ENCODE measurements at places on chromosomes 5 and 9. TPM values are rescaled to one million over a fixed set of nuclear protein-coding genes. Genes with fewer than 3 reads are reported as not detected.

Gene HACD4
- total RNA-seq: 0.59 TPM

Gene FOXD4L3
- not detected for total RNA-seq

DNA sequence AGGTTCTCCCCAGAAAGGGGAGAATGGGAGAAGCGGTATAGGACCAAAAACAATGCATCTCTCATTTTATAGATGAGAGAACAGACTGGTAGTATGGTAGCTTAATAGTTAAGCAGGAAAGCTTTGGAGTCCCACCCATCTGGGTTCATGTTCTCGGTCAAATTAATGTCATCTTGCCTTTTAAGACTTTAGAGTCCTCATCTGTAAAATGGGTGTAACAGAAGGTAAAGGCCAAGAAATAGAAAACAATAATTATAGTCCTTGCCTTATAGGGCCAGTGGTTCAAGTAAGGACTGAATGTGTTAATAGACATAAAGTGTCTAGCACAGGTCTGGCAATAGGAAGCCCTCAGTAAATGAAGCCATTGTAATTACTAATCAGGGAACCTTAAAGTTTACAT lies 16.4 kb downstream of the SMIM3 start:
- H3K27me3 ChIP-seq: no peaks in the 10 kb centered on the region
- no peak for DNase-seq
- H3K36me3 ChIP-seq: peaks cover 21% of the 10 kb centered on the region
- no peak overlapping the region for H3K4me3 ChIP-seq
- no peaks in the 10 kb centered on the region for H3K4me1 ChIP-seq

- no peaks in the 10 kb centered on the region for H3K36me3 ChIP-seq
- H3K27ac ChIP-seq: no peak overlapping the region
- H3K4me3 ChIP-seq: no peak overlapping the region
- H3K4me1 ChIP-seq: no peaks in the 10 kb centered on the region
Measured at GRCh38 chr5:144236499-144236898, 65.8 kb downstream of the KCTD16 start.

Gene CARD9
- total RNA-seq: 5.6 TPM
